ENCODE measurements at places on chromosomes 3 and 15.
A peak's percentile ranks its signal among the peaks of the same experiment; 100 is the strongest.

- peak; percentile 78 for DNase-seq
Measured at GRCh38 chr3:62604298-62604697, 230.9 kb upstream of the FEZF2 start.

GRCh38 chr15:73688455-73688854, 4.3 kb downstream of the CD276 start:
- DNase-seq, result peak; percentile 40

GRCh38 chr3:158050461-158050860, 55.8 kb downstream of the SHOX2 start:
- peak; percentile 3 for DNase-seq

DNA sequence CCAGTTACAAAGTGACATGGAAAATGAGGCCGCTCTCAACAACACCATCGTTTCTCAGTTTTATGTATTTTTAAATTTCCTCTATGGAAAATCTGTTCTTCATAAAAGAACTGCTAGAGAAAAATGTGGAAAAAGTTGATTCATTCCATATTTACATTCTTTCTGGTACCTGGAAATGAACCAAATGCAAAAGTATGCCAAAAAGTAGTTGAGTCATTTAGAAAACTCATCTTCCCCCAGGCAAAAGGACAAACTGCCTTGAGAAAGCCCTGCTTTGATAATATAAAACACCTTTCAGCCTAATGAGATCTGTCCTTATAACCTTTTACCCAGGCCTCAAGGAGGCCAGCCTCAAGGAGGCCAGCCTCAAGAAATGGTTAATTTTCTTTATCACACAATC, 283.0 kb upstream of the VEPH1 start:
- peak; percentile 77 for DNase-seq

DNA sequence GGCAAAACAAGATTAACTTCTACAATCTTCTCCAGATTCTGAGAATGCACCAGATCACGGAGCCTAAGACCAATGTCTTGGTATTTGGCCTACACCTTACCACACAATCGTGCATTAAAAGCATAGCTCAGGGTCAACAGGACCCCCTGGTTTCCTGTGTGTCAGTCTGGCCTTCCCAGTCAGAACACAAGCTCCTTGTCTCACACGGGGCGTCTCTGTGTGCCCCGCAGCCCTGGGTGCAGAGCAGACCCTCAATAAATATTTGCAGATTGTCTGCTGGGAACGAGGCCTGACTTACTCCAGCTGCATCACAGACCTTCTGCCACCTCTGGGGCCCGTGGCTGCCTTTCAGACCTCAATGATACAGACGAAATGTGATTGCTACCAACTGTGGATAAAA, 82.5 kb upstream of the CTNNB1 start:
- no peak for DNase-seq

- no peak for DNase-seq
Measured at GRCh38 chr15:57567891-57568290, 23.8 kb upstream of the MYZAP start.
